Vein endothelial cell (primary cell): ENCODE measurements at places on chromosomes 13 and 19. TPM values are rescaled to one million over a fixed set of nuclear protein-coding genes. Genes with fewer than 3 reads are reported as not detected.

POU2F2 gene
- total RNA-seq: 1.3 and 1.5 TPM in 2 replicates

CPB2 gene
- total RNA-seq: not detected in 2 replicates

MATK gene
- 0.29 TPM in 1 of 2 replicates, not detected in the other for total RNA-seq

TNPO2 gene
- 55.5 and 61.4 TPM in 2 replicates for total RNA-seq

SRRM5 gene
- 0.10 TPM in 1 of 2 replicates, not detected in the other for total RNA-seq

CA11 gene
- 1.3 and 2.0 TPM in 2 replicates for total RNA-seq

PNMA8B gene
- total RNA-seq: under 0.01 TPM in 2 replicates

OR2Z1 gene
- not detected in 2 replicates for total RNA-seq

CNMD gene
- not detected in 2 replicates for total RNA-seq

ARRDC5 gene
- 0.10 TPM in 1 of 2 replicates, not detected in the other for total RNA-seq

ANGPTL8 gene
- total RNA-seq: not detected in 2 replicates

SELENOW gene
- 342 and 531 TPM in 2 replicates for total RNA-seq

KLF12 gene
- total RNA-seq: 15.4 and 19.1 TPM in 2 replicates

SLC25A15 gene
- 16.3 and 21.1 TPM in 2 replicates for total RNA-seq

CYP2S1 gene
- total RNA-seq: 1.2 and 2.0 TPM in 2 replicates

EXOC3L2 gene
- total RNA-seq: 0.38 and 1.6 TPM in 2 replicates

PCDH9 gene
- total RNA-seq: 3.3 and 10.7 TPM in 2 replicates

MAP3K10 gene
- total RNA-seq: 8.5 and 8.7 TPM in 2 replicates

ZNF177 gene
- 0.98 and 1.3 TPM in 2 replicates for total RNA-seq

RFPL4A gene
- 2.3 TPM in 1 of 2 replicates, not detected in the other for total RNA-seq

C19orf33 gene
- total RNA-seq: 3.3 TPM in 1 of 2 replicates, not detected in the other

IQCN gene
- 0.29 and 0.33 TPM in 2 replicates for total RNA-seq

ATP8A2 gene
- under 0.01 and 0.10 TPM in 2 replicates for total RNA-seq

ZNF628 gene
- total RNA-seq: 2.5 and 9.8 TPM in 2 replicates

ZNF540 gene
- 0.19 and 0.33 TPM in 2 replicates for total RNA-seq
